CD4-positive, alpha-beta T cell (primary cell): ENCODE measurements at places on chromosomes 13 and 19. TPM values are rescaled to one million over a fixed set of nuclear protein-coding genes. Genes with fewer than 3 reads are reported as not detected.

Gene TMIGD2
- 17.6 TPM for total RNA-seq

Gene CEACAM5
- not detected for total RNA-seq

Gene KLK13
- not detected for total RNA-seq

Gene PRODH2
- total RNA-seq: not detected

Gene ZNF709
- total RNA-seq: 3.7 TPM

Gene FARP1
- not detected for total RNA-seq

Gene DAND5
- total RNA-seq: not detected

Gene KLF12
- total RNA-seq: 74.7 TPM

Gene CEACAM20
- not detected for total RNA-seq

Gene ELSPBP1
- not detected for total RNA-seq

Gene EPS8L1
- 2.2 TPM for total RNA-seq

Gene ZNF543
- 4.3 TPM for total RNA-seq
